ENCODE measurements at places on chromosomes 11 and 22. TPM values are rescaled to one million over a fixed set of nuclear protein-coding genes. Genes with fewer than 3 reads are reported as not detected.

C11orf86 gene
- 0.28 TPM for total RNA-seq

SGSM1 gene
- 0.09 TPM for total RNA-seq

LRP4 gene
- total RNA-seq: 3.9 TPM

EWSR1 gene
- total RNA-seq: 133 TPM

RHOD gene
- total RNA-seq: 17.4 TPM

GGTLC3 gene
- not detected for total RNA-seq

IFITM1 gene
- 49.6 TPM for total RNA-seq

MSANTD4 gene
- 48.3 TPM for total RNA-seq

Data from smooth muscle cell of bladder (primary cell).